ENCODE measurements at places on chromosomes 12 and 14.

DNA sequence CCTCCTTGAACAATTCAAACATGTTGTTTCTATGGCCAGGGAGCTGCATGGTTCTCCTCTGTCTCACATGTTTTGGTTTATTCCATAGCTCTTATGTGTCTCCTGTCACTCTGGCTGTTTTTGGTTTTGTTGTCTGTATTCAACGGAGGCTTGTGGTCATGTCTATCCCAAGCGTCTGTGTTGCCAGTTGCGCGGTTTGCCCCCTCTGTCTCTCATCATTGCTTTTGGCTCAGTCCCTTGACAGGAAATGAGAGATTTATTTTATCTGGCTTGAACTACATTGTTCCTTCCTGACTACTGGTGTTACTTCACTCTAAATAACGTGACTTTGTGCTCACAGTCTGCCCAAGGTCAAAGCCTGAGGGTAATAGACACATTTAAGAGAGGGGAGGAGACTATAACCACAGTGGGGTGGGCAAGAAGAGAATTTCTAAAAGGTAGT is 96.4 kb upstream of the SOX5 start:
- no peak for DNase-seq

DNA sequence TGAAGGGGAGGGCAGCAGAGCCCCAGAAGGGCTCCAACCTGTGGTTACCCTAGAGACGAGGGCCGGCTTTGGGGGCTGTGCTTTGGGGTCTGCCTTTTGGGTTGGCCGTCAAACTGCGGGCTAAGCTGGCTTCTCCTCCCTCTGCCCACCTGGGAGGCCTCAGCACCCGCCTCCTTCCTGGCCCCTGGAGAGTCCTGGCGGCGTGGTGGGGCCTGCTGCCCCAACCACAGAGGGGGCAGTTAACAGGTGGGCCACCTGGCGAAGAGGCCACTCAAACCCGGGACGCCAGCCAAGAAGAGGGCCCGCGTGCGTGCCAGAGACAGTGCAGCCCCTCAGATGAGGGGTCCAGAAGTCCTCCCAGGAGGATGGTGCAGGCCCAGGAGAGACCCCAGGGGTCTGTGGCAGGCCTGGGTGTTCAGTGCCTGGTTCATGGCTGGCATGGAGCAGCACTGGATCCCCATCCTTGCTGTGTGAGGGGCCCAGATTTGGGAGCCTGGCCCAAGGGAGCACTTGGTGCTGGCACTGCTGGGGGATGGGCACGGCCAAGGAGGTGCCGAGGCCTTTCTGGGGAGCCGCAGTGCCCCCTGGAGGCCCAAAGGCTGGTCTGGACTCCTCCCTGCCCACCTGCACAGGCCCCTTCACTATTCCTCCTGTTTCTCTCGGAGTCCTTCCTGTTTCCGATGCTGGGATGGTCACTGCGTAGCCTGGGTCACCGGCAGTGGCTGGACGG is 48.8 kb downstream of the LRCOL1 start:
- no peak for DNase-seq

- DNase-seq: no peak
These were observed 23.8 kb downstream of the BAZ1A start for GRCh38 chr14:34851395-34851794.

DNA sequence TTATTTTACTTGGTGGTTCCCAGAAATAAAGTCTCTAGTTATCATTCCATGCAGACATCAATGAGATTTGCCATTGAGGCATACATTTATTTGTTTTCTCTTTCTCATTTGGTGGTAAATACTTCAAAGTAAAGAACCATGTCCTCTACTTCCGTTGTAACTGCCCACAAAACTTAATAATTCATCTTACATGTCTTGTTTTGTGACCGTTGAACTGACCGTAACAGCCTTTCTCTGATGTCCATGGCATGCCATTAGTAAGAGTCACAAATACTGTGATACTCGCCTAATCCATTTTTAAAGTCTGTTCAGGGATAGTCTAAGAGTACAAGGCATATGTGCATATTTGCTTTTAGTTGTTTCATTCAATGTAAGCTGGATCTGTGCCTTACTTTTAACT is 145.3 kb downstream of the ETV6 start:
- DNase-seq: no peak

DNA sequence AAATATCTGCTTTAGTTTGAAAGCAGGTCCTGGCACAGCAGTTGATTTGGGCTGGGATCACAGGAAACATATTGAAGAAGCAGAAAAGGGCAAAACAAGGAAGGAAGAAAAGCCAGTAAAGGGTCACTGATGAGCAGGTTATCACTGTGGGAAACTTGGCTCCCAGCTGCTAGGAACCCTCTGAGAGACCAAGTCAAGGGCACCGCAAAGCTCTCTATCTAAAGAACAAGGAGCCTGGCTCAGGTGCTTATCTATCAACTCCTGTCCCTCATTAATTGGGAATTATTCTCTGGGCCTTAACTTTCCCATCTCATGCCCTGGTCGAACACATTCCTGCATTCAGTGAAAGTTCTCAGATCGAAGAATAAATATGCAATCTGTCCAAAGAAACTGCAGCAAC is 450.9 kb upstream of the RPL10L start:
- no peak for DNase-seq

DNA sequence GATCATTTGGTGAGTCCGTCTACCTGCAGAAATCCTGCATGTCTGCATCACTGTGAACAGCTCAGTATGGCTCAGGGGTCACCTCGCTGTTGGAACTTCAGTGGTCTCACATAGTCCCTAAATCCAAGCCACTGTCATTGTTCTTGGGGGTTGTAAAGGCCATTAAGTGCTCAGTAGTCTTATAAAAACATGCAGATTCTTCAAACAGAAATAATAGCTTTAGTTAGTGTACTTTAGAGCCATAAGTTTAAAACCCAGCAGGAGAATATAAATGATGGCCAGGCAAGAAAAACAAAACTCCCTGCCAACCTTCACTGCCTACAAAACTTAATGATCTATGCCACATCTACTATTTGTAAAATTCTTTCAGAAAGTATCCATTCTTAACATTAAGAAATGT is 396.3 kb downstream of the SYT1 start:
- no peak for DNase-seq

GRCh38 chr14:24231263-24232120 is 675 bp downstream of the NEDD8 start:
- DNase-seq: no peak

- no peak for DNase-seq
These were observed 89.4 kb downstream of the NKX2-1 start for GRCh38 chr14:36430662-36431084.

GRCh38 chr14:80136358-80136757 is 74.9 kb downstream of the DIO2 start:
- no peak for DNase-seq

- DNase-seq: no peak
These were observed 50.1 kb downstream of the RASSF3 start for GRCh38 chr12:64660237-64661018.

- DNase-seq: no peak
These were observed 163.6 kb downstream of the BRMS1L start for GRCh38 chr14:35989736-35990135.

DNA sequence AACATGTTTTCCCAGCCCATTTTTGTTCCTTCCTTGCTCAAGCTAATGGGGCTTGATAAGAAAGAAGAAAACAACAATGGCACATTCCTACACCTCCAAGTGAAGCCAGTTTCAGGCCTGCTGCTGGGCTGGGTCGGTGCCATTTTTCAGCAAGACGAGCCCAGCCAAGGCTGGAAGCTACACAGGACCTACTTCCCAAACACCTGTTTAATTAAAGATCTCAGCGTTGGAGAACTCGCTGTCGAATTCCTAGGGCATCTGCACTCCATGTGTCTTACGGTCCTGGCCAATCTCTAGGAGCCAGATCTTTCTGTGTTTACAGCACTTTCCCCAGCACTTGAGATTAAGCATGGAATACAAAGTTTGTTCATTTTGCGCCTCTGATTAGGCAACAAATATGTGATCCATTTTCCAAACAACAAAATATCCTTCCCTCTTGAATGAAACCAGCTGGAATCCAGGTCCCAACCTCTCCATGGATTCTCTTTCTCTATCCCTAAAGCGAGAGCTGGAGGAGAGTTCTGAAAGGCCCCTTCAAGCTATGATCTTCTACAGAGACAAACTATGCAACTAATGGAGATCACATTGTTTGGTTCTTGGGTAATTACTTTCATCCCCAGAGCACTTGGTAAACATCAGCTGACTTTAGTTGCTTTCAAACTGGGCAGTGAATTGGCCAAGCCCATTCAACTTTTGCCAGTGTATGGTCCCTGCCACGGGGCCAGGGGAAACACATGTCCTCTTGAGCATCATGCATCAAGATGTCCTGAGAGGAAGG is 34.3 kb upstream of the TC2N start:
- no peak for DNase-seq

GRCh38 chr12:130780325-130780724 is 58.7 kb downstream of the STX2 start:
- no peak for DNase-seq

DNA sequence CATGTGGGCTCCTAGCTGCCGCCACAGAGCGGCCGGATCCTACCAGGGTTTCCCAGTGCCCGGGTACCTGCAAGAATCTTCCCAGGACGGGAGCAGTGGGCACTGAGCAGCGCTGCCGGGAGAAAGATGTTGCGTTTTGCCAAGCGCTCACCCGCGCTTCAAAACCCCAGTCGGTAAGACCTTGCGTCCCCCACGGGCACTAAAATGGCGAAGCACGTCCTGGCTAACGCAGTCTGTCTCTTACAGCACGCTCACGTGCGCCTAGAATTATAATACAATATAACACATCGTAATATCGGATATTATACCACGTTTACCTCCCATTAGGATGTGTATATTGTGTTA is 35.1 kb upstream of the TBX5 start:
- no peak for DNase-seq

GRCh38 chr12:131606218-131606901 is 104.5 kb upstream of the SFSWAP start:
- no peak for DNase-seq

- DNase-seq: no peak
These were observed 111.0 kb downstream of the MNAT1 start for GRCh38 chr14:60845523-60845922.

GRCh38 chr12:57129321-57129842 is 1.1 kb downstream of the LRP1 start:
- DNase-seq: no peak

- DNase-seq: no peak
These were observed 138.8 kb upstream of the WSCD2 start for GRCh38 chr12:107990325-107990724.
